Osteocyte (in vitro differentiated cells): ENCODE measurements at places on chromosomes 11 and 22.

- DNase-seq = no peak
These were observed 28.3 kb downstream of the ACER3 start for GRCh38 chr11:76888989-76889388.

- DNase-seq = no peak
These were observed 4.9 kb downstream of the DERL3 start for GRCh38 chr22:23833911-23834317.

- no peak for DNase-seq
These were observed 47.8 kb downstream of the ARHGAP42 start for GRCh38 chr11:100734743-100735527.

- no peak for DNase-seq
These were observed 66.1 kb downstream of the RBMXL2 start for GRCh38 chr11:7154881-7155361.

DNA sequence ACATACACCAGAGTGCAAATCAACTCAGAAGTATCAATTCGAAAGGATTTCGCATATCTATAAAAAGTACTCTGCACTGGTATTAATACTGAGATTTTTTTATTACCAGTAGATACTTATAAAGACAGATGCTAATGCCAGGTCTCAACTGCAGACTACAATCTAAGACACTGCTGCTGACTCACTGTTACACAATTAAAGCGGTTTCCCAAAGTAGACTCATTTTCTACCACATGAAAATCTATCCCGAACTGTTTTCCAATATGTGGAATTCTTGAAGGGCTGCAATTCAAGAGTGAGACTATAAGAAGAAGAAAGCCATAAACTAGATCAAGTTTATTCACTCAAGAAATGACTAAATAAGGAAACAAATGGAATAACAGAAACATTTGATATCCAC lies 57.2 kb upstream of the ARHGAP32 start:
- no peak for DNase-seq

- peak; percentile 56 for DNase-seq
These were observed 12.3 kb downstream of the LARGE2 start for GRCh38 chr11:45934580-45935318.

- no peak for DNase-seq
These were observed 407.8 kb downstream of the ETS1 start for GRCh38 chr11:128179512-128179911.

DNA sequence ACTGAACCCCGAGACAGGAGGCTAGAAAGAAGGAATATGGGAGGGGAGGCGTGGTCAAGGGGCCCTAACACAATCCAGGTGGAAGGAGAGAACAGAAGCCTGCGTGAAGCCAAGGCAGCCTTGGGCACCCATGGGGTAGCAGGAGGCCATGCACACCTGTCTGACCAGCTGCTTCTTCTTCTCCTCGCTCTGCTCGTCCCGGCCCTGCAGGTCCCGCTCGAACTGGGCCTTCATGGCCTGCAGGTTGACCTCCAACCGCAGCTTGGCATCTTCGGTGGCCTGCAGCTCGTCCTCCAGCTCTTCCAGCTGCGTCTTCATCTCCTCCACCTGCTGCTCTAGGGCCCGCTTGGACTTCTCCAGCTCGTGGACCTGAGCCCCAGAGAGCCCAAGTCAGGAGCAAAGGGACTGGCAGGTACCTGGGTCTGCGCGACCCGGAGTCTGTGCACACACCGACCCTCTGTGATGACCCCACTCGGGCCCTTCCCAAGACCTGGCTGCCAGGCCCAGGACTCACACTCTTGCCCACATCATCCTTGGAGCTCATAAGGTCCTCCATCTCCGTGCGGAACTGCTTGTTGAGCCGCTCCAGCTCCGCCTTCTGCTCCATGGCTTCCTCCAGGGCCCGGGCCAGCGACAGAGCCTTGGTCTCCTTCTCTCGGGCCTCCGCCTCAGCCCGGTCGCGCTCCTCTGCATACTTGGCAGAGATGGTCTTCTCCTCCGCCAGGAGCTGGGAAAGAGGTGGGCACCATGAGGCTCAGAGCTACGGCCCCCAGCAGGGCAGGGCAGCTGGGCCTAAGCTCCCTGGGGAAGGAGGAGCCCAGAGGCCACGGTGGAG lies 35.9 kb downstream of the APOL1 start:
- no peak for DNase-seq

GRCh38 chr11:71281831-71282230 lies 29.5 kb upstream of the SHANK2 start:
- no peak for DNase-seq

DNA sequence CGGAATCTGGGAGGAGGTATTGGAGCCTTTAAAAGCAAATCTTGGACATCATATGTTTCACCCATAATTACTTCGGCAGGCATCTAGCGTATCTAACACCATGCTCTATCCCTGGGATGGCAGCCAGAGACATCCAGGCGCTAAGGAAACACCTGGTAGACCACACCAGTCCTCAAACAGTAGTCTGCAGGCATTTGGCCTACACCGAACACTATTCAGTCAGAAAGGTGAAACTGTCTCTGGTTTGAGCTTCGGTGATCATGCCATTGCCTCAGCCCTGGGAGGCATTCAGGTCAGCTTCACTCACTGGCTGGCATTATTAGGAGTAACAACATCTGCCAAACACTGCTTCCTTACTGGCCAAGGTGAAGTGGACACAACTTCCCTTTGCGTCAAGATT lies 11.7 kb downstream of the SIRT3 start:
- no peak for DNase-seq

- no peak for DNase-seq
These were observed 7.4 kb downstream of the CAPN5 start for GRCh38 chr11:77074205-77074604.

- no peak for DNase-seq
These were observed 21.9 kb downstream of the HSPA8 start for GRCh38 chr11:123040111-123040432.

DNA sequence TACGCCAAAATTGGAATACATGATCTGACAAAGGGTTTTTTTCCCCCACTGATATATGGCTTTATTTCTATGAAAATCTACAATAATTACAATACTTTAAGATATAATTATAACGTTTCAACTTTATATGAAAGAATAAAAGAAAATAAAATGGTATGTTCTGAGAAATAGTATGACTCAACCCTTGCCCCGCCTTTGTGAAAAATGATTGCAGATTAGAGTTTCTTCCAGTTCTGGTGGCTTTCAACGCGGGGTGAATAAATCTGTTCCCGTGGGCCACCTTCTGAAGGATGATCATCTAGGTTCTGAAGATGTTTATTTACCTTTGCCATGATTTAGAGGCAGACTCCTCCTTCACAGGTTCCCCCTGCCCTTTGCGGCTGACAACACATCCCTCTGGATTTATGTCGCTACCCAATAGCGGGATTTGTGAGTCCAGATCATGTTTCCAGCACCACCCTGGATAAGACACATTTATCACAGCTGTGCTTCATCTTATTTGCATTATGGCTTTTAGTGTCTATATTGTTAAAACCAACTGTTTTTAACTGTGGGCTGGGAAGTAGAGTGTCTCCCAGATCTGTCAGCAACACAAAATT lies 607.0 kb upstream of the KIRREL3 start:
- DNase-seq = no peak

GRCh38 chr11:109731451-109731850 lies 309.5 kb downstream of the C11orf87 start:
- no peak for DNase-seq

- DNase-seq = peak; percentile 74
These were observed 48.2 kb upstream of the ANO1 start for GRCh38 chr11:70029861-70030380.

- DNase-seq = no peak
These were observed 10.4 kb upstream of the SAMM50 start for GRCh38 chr22:43944670-43945430.

GRCh38 chr22:23836281-23836680 lies 2.5 kb downstream of the DERL3 start:
- DNase-seq = no peak

GRCh38 chr11:7677796-7678201 lies 4.5 kb upstream of the CYB5R2 start:
- no peak for DNase-seq

GRCh38 chr11:3947061-3947460 lies 91.6 kb downstream of the STIM1 start:
- no peak for DNase-seq

DNA sequence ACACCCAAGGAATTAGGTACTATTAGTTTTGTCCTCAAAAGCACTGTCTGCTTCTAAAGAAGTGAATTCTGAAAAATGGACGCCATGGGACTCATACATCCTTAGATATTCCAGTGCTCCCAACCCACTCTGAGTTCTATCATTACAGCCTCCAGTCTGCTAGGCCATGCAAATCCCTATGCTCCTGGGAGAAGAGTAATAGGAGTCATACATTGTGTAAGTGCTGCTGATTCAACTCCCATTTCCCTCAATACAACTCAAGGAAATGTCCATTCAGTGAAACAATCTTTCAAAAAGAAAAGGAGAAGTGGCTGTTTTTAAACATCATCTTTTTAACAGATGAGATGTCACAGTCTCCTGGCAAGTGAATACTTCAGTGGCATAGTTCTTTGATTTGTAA lies 590.2 kb upstream of the LRRC4C start:
- no peak for DNase-seq

GRCh38 chr11:107696140-107696539 lies 15.7 kb downstream of the SLN start:
- no peak for DNase-seq

DNA sequence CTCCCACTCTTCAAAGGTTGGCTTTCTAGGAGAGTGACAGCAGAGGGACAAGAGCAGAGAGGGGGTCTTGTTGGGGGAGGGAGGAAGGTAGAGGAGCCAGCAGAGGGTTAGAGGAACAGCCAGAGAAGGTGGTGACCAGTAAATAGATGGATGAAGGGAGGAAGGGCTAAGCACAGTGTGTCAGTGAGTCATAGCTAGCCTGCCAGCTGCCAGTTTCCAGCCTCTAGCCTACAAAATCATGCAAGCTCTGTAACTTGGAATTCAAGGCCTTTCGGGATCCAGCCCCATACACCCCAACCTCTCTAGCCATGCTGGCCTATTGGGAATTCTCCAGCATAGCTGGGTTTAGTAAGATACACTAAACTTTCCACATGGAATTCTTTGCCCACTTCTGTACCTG lies 147.4 kb upstream of the TEAD1 start:
- DNase-seq = no peak

DNA sequence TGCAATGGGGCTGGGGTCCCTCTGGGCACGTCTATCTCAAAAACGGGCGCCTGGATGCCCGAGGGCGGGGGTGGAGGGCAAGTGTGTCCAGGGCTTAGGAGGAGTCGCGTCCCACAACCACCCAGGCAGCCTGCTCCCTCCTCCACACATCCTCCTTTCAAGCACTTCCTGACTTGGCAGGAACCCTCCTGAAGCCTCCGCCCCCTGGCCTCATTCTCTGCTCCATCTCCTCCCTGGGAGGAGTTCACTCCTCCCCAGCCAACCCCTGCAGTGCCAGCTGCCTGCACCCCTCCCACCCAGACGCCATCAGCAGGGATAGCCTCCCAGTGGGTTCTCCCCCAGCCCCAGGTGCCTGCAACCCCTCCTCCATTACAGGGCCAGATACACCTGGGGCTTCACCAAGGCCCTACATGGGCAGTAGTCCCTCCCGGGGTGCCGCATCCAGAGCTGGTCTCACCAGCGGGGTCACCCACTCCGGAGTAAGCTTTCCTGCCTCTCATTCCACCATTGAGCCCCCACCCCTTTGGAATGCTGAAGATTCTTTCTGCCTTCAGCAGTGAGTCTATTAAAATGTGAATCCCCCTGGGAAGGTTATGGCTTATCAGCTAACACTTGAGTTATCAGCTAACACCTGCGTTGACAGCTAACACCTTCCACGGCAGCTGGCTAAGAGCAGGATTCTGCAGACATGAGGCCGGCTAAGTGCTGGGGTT lies 24.4 kb downstream of the RTN4R start:
- no peak for DNase-seq

DNA sequence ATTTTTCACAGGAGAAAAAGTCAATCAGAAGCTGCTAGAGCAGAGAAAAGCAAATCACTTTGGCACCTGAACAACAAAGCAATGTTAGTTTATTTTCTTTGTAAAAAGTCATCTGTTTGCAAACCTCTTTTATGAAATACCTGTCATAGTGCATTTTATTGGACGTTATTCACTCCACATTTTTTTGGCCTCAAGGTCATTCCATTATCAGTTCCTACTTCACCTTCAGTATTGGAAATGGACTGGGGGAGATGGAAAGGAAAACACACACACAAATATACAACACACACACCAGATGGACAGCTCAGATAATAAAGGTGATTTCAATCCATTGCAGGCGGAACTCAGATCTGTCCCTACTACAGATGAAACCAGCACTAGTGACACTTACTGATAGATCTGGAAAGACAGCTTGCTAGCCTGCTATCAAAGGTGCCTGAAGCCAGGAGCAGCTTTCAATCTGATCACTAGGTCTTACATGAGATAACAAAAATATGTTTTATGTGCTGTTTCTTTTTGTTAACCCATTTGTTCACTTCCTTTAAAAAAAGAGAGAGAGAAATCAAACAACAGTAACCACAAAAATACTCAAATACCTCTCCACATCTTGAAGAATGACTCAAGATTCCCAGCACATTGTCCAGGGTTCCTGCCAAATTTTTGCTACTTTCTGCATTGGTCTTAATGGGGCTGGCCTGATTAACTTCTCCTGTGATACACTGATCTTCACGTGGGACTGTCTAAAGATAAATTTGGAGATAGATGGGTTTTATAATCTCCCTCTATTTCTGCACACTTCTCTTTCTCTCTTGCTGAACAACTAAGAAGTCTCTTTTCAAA lies 844.3 kb upstream of the TENM4 start:
- DNase-seq = no peak

DNA sequence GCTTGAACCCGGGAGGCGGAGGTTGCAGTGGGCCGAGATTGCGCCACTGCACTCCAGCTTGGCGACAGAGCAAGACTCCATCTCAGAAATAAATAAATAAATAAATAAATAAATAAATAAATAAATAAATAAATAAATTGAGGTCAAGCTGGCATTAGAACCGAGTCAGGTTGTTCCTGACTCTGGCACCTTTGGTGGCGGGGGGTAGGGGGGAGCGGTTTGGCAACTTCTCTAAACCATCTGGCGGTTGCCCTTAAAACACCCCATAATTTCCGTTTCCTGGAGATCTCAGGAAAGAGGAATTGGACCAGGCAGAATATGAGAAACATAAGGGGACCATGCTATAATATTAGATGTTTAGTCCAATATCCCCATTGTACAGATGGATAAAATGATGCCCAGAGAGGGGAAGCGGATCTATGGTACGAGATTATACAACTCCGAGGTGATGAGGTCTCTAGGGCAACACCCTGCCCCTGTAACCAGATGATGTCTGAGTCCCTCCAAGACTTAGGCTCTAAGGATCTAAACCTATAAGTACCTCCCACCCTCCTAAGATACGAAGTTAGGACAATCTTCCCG lies 785 bp downstream of the CLPB start:
- DNase-seq = no peak
